Fibroblast of skin of abdomen (primary cell): ENCODE measurements at places on chromosomes 3 and 15.

- DNase-seq: no peak
These were observed 43.2 kb upstream of the POLG start for GRCh38 chr15:89377842-89378295.

- no peak for DNase-seq
These were observed 400.2 kb downstream of the MCTP2 start for GRCh38 chr15:94631608-94632007.

- DNase-seq: no peak
These were observed 7.7 kb downstream of the SLITRK3 start for GRCh38 chr3:165188452-165188851.

DNA sequence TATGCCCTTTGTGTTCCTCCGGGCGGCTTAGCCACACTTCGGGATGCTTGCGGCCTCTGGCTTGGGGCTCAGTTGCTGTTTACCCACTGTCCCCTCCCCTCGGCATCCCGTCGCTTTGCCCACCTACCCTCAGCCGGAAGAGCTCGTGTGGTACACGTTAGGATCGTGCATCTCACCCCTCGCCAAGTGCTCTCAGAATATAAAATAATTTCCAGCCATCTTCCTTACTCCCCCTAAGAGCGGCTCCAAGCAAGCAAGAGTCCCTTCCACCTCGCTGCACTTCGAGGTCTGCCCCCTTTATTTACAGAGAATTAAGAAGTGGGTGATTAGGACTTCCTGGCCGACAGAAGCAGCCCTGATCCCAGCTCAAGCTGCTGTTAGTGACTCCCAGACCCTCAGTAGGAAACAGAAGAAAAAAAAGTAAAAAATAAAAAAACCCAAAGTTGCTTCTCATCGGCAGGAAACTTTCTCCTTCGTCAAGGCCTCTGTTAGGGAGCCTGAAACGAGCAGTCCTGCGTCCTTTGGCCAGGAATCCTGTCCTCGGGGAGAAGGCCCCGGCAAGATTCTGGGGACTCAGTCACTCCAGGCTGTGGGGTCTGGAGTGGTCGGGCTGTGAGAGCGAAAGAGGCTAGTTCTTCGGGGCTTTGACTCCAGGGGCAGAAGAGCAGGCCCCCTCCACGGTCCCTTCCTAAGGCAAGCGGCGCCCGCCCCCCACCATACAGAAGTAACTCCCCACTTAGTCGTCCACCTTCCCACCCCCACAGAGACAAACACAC is 3.0 kb downstream of the MEIS2 start:
- no peak for DNase-seq

DNA sequence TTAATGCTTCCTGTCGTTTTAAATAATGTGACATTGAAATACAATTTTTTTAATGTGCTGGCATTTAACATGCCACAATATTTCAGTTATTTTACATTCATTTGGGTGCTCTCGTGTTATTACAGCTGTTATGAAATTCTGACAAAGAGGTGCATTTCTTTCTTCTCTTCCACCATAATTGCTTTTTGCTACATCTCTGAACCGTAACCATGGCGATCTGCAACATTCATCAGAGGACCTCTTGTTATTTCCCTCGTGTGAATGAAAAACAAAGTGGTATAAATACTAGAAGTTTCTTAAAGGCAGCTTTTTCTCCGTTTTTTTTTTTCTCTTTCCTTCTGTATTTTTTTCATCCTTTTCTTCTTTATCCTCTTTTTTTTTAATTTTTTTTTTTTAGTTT is 316.4 kb downstream of the MCTP2 start:
- no peak for DNase-seq

DNA sequence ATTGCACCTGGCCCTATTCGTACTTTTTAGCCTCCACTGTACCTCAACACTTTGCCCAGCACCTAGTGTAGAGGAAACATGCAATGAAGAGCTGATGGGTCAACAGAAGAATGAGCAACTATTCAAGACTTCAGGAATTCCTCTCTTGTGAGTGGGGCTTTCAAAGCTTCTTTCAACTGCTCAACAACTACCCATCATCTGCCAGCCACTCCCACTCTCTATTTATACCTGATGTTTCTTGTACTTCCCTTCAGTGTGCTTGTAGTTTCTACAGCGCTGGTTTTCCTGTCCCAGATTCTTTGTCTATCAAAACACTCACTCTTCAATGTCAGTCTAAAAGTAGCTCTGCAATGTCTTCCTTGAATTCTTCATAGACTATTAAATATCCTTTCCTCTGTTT is 168.3 kb upstream of the LPP start:
- peak; percentile 52 for DNase-seq

DNA sequence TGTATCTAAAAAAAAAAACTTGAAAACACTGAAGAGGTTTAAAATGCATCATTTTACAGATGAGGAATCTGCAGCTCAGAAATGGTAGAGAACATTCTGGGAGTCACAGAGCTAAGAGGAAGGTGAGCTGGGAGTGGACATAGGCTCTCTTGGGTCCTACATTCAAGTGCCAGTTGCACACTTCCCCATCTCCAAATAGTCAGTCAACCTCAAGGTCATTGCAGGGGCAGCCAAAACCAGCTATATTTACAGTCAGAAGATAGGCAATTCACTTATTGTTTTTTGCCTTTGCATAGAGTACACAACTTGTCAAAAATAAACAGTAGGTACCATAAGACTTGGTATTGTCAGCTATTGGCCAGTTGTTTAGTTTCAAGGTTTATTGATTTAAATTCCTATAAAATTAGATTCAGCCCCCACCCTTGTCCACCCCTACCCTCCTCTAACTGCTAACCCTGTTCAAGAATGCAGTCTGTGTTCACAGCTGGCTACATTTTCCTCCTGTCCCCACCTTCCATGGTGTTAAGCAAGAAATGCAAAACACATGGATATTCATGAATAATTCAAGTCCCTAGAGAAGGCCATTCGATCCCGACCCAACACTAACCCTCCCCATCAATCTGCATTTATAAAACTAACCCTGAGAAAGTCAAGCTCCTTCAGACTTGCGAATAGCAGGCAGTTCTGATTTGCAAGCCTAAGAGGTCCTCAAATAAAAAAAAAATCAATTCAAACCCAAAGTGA is 567.0 kb upstream of the MCTP2 start:
- DNase-seq: no peak

DNA sequence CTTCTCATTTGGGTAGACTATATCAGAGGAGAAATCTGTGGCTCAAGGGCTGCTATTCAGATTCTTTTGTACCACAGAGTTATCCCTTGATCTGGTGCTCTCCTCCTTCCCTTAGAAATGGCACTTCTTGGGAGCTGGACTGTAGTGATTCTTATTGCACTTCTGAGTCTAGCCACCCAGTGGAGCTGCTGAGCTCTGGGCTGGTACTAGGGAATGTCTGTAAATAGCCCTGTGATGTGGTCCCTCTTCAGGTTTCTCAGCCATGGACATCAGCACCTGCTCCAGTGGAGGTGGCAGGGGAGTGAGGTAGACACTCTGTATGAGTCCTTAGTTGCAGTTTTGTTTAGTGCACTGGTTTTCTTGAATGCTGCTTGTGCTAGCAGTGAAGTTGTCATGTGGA is 1292.6 kb downstream of the SI start:
- no peak for DNase-seq

DNA sequence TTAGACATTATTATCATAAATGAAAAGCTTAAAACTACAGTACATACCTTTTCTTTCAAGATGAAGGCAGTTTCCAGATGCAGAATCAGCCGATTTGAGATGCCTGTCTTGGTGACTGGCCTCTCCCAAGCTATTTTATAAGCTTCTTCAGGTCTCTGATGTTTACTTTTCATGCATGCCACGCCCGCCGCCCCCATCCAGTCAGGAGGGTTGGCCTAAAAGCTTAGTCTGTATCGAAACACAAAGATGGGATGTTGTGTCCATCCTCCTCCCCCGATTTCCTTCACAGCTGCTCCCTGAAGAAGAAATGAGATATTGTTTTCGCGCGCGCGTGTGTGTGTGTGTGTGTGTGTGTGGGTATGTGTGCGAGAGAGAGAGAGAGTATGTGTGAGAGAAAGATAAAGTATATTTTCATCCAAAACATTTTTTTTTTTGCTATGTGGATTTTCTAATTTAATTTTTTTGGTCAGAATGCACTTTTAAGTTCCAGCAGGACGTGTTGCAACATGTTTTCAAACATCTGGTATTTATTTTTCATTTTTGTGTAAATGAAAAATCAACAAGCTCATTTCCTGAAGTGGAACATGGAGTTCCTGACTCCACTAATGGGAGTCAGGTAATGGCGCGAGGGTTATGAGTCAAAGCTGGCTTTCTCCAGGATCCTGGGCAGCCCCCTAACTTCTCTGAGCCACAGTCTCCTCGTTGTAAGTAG is at the start of gene APOD:
TSS of gene APOD (minus strand) at position 110 of the 712 bp plus-strand sequence. CDS start 4,479 bp downstream, outside the sequence.
- peak; percentile 7 for DNase-seq

GRCh38 chr3:16311960-16312451 is 47.0 kb downstream of the OXNAD1 start:
- DNase-seq: no peak

DNA sequence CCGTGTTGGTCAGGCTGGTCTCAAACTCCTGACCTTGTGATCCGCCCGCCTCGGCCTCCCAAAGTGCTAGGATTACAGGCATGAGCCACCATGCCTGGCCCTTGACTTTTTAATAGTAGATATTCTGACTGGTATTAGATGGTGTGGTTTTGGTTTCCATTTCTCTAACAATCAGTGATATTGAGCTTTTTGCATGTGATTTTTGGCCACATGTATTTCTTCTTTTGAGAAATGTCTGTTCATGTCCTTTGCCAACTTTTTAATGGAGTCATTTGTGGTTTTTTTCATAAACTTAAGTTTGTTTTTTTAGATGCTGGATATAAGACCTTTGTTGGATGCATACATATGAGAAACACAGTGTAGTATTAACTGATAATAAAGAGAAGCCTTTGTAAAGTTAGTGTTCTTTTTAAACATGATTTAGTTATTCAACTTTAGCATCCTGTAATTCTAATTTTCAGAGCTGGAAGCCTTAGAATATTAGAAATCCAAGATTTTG is 280.8 kb downstream of the RBMS3 start:
- no peak for DNase-seq

DNA sequence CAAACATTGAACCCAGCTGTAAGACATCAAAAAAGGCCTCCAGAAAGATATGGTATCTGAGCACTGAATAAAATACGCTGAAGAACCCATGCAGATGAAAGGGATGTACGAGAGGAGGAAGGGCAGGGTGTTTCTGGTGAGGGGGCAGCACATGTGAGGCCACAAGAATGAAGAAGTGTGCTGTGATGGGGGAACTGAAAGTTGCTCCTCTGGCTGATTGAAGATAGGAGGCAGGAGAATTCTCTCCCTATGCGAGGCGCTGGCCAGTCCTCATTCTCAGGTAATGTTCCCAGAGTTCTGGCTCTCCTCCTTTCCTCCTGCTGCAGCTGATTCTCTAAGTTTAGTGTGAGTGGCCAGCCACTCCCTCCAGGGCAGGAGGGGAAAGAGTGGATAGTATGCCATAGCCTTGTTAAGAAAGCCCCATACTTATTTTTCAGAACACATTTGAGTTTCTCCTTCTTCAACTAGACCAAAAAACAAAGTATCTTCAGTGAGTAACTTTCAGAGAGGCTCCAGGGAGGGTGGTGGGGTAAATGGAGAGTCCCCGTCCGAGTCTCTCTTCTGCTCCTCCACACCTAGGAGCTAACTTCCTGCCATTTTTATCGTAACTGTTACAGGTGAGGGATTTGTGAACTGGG is 26.9 kb upstream of the MYO1E start:
- no peak for DNase-seq

- DNase-seq: peak; percentile 53
These were observed 76.6 kb upstream of the SNRPN start for GRCh38 chr15:24878153-24878552.

GRCh38 chr15:94056314-94056713 is 175.0 kb upstream of the MCTP2 start:
- DNase-seq: peak; percentile 77

- DNase-seq: peak; percentile 65
These were observed 384.7 kb downstream of the NTRK3 start for GRCh38 chr15:87871731-87872320.

DNA sequence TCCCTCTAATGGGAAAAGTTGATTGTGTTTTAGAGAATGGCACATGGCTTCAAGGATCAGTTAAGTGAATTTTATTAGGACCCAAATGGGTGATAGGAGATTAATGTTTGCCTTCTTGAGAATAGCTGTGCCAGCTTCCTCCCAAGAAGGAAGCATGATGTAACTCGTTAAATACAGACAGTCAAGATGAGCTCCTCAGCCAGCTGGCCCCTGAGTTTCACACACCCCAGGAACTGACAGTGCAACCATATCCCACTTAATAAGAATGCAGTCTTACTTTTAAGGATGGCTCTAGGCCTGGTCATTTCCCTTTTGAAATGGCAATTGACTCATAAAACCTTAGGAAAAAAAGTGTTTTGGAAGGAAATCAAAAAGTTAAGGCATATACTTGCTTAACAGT is 472.8 kb upstream of the KCNMB2 start:
- peak; percentile 34 for DNase-seq

DNA sequence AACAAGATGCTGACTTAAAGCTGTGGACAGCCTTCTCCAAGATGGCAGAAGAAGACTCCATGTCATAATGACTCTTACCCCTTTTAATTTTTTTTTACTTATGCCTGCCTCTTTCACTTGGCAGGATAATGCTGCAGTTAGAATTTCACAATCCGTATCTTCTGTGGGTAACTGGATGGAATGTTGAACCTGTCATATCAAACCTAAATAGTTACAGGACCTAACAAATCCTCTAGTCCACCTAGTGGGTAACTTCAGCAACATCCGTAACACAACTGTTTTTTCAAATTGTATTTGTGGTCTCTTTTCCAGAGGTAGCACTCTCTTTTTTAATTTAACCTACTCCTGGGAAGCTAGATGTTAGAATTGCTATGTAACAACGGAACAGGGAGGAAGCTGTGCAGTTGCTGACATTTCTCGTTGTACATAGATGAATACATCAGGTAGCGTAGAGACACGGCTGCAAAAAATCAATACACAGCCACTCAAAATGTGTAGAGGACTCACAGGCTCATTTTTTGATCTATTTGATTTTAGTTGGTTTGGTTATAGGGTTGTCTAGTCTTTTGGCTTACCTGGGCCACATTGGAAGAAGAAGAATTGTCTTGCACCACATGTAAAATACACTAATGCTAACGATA is 43.9 kb upstream of the TRPM1 start:
- peak; percentile 8 for DNase-seq
